ENCODE measurements at places on chromosomes 12 and 14.

GRCh38 chr14:101402936-101403660 lies 158.2 kb upstream of the DIO3 start:
- no peak for DNase-seq

GRCh38 chr14:106564058-106564643 lies 1037.8 kb downstream of the TMEM121 start:
- DNase-seq = no peak

GRCh38 chr14:21382886-21383847 lies 652 bp downstream of the SUPT16H start:
- peak; percentile 43 for DNase-seq

DNA sequence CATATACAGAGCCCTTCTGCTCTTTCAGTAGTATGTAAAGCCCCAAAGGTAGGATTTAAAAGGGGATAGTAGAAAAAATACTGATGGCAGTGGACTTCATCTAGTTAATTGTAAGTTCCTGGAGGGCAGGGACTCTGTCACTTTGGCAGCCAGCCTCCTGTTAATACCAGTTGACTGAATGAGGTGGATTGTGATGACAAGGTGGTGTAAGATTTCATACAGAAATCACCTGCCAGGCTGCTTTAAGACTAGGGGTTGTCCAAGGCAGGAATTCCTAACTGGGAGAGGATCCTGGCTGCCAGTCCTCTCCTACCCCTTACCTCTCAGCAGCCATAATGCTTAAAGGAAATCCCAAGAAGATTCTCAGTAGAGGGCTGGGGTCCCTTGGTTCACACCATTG lies 7.3 kb downstream of the DYRK2 start:
- no peak for DNase-seq

- no peak for DNase-seq
Measured at GRCh38 chr12:24363177-24363754, 413.8 kb upstream of the SOX5 start.

GRCh38 chr12:77324416-77324762 lies 259.0 kb upstream of the E2F7 start:
- no peak for DNase-seq

DNA sequence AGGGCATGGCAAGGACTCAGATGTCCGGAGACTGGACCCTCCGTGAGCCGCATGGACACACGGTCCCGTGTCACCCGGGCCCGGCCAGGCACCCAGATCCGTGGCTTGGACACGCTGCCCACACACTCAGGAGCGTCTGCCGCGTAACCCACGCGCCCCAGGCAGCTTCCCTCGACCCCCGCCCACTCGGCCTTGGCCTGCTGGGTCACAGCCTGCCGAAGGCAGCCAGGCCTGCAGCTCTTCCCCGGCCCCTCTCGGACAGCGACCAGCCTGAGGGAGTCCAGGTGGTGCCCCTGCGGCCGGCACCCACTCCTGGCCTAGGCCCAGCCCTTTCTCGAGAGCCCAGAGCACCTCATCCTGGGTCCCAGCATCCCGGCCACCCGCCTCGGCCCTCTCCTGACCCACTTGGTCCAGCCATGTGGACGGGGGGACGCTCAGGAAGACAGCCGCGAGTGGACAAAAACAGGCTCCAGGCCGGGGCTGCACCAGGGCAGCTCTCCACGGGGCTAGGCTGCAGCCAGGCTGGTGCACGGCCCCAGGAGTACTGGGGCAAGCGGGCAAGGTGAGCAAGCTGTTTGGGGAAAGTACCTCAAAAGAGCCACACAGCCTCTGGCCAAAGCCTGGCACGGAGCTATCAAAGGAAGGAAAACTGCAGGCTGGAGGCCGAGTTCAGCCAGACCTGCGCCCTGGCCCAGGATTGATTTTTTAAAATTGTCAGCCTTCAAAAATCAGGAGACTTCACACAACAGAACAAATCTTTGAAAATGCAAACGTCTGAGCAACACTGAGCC lies 6.5 kb downstream of the AKT1 start:
- DNase-seq = no peak

DNA sequence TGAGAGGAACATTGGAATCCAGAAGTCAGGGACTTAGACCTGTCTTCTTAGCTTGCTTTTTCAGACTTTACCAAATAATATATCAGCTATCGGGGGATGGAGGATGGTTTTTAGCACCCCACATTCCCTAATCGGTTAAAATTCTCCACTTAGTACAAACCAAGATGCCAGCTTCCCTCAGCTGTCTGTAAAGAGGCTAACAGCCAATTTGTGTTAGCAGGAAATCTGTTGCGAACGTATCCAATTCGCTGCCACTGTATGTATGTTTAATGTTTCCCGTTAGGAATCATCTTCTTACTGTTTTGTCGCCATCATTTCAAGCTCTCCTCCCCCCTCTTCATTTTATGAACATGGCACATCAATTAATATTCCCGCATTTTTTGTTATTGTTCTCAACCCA lies 289.0 kb downstream of the BCL11B start:
- no peak for DNase-seq

DNA sequence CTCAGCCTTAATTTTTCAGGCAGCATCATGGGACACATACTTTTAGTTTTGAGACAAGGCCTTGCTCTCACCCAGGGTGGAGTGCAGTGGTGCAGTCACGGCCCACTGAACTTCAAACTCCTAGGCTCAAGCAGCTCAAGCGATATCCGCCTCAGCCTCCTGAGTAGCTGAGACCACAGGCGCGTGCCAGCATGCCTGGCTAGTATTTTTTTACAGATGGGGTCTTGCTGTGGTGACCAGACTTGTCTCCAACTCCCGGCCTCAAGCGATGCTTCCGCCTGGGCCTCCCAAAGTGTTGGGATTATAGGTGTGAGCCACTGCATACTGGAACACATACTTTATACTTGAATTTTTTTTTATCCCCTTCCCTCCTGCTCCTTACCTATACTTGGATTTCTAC lies 2.8 kb downstream of the RDH5 start:
- no peak for DNase-seq

DNA sequence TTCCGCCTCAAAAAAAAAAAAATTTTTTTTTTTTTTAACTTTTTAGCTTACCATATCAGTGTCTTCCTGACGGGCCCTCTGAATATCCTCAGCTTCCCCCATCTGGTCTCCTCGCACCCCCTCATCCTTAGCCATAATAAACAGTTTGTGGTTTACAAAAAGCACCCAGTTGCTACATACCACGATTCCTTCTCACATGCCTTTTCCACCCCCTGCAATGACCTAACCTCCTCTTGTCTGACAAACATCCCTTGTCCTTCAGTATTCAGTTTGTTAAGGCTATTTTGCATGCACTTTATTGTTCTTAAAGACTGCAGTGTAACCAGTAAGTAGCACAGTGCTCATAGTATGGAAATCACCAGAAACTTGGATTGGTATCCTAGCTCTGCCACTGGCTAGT lies 88.5 kb downstream of the PPM1H start:
- no peak for DNase-seq

GRCh38 chr12:87836190-87836589 lies 193.0 kb downstream of the C12orf50 start:
- DNase-seq = no peak

DNA sequence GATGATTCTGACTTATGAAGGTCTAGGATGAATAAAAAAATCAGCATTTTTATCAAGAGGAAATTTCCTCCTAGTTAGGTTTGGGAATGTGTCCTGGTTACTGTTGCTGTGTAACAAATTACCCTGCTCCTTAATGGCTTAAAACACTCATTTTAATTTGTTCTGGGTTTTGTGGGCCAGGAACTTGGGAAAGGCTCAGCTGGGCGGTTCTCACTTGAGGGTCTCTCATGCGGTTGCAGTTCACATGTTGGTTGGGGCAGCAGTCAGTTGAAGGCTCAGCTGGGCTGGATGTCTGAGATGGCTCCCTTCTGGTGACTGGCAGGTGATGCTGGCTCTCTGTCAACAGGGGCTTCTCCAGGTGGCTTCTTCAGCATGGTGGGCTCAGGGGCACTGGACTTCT lies 214.6 kb downstream of the RBM19 start:
- DNase-seq = no peak

GRCh38 chr12:129351481-129351880 lies 498.2 kb downstream of the GLT1D1 start:
- DNase-seq = no peak

GRCh38 chr14:94805680-94806288 lies 35.9 kb upstream of the GSC start:
- DNase-seq = no peak

GRCh38 chr14:55864890-55865655 lies 253.1 kb upstream of the PELI2 start:
- DNase-seq = no peak

DNA sequence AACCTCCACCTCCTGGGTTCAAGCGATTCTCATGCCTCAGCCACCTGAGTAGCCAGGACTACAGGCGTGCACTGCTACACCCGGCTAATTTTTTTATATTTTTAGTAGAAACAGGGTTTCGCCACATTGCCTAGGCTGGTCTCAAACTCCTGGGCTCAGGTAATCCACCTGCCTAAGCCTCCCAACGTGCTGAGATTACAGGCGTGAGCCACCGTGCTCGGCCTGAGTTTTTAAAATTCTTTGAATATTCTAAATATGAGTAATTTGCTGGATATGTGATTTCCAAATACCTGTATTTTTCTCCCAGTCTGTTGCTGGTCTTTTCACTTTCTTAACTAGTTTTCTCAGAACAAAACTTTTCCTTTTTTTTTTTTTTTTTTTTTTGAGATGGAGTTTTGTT lies 27.4 kb downstream of the GIT2 start:
- no peak for DNase-seq

- DNase-seq = peak; percentile 63
Measured at GRCh38 chr12:68483592-68484383, 126.9 kb upstream of the RAP1B start.

GRCh38 chr12:50402264-50403000 lies 1.7 kb downstream of the LARP4 start:
- DNase-seq = no peak

DNA sequence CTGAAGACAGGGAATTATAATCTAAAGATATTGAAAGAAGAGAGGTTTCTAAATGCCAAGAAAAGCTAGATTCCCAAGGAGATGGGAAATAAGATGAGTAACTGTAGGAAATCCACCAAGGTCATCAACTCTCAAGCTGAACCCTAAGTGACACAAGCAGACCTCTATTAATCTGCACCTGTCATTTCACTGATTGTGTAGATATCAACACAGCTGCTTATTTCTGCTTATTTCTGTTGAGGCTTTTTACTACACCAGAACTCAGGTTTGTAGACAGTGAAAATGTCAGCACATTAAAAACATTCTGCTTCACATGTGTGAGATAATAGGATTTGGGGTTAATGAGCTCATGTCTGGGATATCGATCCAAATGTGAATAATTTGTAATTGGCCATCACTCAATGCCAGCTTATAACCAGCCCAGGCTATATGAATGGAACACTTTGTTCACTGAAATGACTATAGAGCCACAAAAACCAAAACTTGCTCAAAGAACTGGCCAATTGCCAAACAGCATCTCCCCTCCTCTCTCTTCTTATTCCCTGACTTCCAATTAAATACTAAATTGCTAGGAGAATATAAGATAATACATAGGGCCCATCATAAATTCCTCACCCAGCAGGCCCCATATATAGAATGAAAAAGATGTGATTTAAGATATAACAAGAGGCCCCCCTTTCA lies 188.7 kb upstream of the ARID2 start:
- DNase-seq = no peak

GRCh38 chr14:23513818-23514643 lies 37.5 kb downstream of the ZFHX2 start:
- no peak for DNase-seq

GRCh38 chr14:95229749-95230148 lies 72.4 kb upstream of the DICER1 start:
- DNase-seq = no peak

- DNase-seq = no peak
Measured at GRCh38 chr12:131537267-131537958, 173.5 kb upstream of the SFSWAP start.

DNA sequence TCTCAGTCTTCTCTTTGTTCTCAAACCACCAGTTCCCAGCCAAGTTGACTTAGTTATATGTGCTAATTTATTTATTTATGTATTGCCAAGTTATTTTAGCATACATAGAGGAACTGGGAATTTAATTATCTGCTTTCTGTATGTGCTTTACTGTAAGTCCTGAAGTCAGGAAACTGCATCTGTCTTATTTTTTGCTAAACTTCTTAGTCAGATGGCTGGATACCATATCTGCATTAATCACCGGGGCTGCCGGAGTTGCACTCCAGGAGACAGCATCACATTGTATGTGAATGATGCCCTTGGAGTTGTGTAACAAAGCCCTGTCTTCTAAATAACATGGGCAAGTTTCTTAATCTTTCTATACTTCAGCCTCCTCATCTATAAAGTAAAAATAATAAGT lies 96.2 kb downstream of the MON2 start:
- no peak for DNase-seq

- no peak for DNase-seq
Measured at GRCh38 chr12:79698966-79699365, 8.2 kb upstream of the PAWR start.

DNA sequence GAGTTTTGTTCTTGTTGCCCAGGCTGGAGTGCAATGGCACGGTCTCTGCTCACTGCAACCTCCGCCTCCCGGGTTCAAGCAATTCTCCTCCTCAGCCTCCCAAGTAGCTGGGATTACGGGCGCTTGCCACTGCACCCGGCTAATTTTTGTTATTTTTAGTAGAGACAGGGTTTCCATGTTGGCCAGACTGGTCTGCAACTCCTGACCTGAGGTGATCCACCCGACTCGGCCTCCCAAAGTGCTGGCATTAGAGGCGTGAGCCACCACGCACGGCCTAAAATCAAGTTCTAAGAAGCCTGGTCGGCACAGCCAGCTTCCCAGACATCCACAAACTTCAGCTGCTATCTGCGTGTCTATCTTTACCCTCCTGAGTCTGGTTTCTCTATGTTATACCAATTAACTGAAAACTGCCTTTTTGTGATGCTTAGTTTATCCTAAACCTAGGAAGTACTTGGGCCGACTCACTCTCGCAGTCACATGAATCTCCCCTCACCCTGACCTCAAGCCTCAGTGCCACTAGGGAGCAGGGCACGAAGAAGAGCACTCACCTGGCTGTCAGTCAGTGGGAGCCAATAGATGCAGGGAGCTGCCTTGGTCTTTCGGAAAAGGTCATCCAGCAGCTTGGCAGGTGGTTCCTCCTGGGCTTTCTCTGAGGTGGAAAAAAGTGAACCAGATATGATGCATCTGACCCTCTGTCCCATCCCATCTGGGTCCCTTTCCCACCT lies 3.4 kb upstream of the CDH24 start:
- DNase-seq = no peak

DNA sequence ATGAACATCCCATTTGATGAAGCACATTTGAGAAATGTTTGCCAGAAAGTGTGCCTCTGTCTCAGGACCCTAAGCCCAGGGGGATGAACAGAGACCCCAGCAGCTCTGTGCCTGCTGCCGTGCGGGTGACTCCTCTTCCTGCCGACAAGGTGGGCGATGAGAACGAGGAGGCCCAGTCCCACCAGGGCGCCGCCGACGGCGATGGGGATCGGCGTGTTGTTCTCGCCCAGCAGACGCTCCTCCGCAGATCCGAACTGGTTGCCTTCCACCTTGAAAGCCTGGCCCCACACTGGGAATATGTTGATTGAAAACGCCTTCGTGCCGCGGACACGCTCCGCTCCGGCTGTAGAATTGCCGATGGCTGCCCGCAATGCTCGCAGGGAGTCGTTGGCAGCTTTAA lies 44.1 kb downstream of the LRTM2 start:
- no peak for DNase-seq

GRCh38 chr12:57813111-57813970 lies 5.2 kb downstream of the AVIL start:
- DNase-seq = no peak

All from kidney capillary endothelial cell (primary cell).